NCI-H146 (cell line): ENCODE measurements at places on chromosomes 6 and 20.

DNA sequence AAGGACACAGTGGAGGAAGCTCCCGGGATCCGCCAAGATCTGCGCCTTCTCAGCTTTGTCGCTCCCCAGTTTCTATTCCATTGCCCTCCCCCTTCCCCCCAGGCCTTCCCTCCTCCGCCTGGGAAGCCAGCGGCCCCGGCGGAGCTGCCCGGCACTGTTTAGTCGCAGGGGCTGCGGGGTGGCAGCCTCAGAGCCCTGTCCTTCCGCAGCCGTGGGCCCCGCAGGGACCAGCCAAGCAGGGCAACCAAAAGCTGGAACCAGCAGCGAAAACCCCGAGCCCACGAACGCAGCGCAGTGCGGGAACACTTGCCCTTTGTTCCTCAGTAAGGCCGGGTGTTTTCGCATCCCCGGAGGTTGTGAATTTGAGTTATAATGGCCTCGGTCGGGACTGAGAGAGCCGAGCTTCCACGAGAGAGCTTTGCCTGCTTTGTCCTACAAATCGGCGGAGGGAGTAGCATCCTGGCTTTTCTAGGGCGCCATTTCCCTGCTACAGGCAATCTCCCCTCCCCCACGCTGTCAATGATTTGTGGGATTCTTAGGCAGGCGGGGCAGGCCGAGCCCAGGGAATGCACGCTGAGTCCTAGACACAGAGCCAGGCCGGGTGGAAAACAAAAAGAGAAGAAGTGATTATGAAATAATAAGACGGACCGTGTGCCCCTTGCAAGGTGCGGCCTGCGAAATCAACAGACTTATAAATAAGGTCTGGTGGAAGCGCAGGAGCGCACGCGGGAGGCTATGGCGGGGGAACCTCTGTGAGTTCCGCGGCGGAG is 4.0 kb upstream of the TUBB2B start:
- peak; percentile 95 for DNase-seq

DNA sequence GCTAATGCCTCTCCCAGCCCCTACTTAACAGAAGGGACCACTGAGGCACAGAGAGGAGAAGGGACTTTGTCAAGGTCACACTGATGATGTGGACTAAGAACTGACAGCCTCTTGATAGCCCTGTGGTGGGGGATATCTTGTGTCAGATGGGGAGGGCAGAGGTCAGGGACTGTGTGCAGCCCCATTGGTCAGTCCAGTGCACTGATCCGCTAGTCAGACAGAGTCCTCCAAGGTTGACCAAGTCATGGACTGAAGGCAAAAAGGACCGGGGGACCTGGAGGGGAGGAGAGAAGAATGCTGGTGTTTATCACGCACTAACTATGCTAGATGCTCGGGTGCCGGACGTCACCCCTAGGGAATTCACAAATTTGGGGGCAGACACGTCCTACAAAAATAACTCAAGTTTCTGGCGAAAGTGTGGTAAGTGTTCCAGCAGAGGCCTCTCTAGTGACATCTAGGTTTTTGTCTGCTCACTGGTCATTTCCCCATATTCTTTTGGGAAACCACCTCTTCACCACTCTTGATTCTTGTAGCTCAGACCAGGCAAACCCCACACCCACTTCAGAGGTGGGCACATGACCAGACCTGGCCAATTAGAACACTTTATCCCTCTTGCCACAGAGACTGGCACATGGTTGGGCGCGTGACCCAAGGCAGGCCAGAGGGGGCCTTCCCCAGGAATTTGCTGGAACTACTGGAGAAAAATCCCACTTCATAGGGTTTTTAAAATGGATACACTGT is 21.0 kb downstream of the TCF15 start:
- no peak for DNase-seq

- peak; percentile 45 for DNase-seq
These were observed at the start of gene TEAD3 for GRCh38 chr6:35496841-35497570. Gene TEAD3, minus strand, starts transcription at chr6:35497079.

DNA sequence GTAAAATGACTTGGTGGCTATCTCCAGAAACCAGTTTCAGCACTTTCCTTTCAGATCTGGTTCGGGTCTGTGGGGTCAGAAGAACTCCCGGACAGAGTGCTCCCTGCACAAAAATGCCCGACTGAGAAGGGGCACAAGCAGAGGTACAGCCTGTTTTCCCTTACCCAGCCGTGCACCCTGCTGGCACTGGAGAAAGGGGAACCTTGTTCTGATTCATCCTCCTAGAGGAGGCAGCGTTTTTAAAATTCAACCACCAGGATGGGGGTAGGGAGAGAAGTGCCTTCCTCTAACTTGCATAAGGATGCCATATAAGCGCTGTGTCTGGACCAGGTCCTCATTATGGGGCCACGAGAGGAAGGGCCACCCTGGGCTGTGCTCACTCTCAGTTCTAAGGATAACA is 17.6 kb downstream of the RIMS4 start:
- no peak for DNase-seq
